ENCODE measurements at places on chromosomes 3 and 15.
A peak's percentile ranks its signal among the peaks of the same experiment; 100 is the strongest.

GRCh38 chr3:20353286-20353685, 167.3 kb upstream of the SGO1 start:
- DNase-seq: no peak

DNA sequence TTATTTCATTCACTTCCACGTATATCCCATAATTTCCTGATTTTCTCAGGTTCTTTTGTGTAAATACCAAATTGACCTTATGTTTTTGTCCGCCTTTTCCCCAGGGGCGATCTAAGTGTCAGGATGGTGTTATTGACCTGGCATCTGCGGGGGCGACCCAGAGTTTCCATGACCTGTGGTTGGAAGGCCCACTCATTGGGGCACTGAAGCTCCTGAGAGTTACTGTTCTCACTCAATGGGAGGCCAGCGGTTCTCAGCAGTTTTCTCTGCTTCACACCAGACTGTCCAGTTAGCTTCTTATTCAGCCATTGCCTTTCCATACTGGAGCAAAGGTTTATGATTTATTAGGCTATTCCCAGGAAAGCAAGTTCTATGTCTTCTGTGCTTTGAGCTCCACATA, 53.3 kb downstream of the B3GALNT1 start:
- DNase-seq: no peak

- DNase-seq: no peak
Observed at GRCh38 chr3:44090036-44090435, 151.7 kb upstream of the TOPAZ1 start.

GRCh38 chr3:72999951-73000350, 3.3 kb downstream of the PPP4R2 start:
- peak; percentile 16 for DNase-seq

- DNase-seq: no peak
Observed at GRCh38 chr3:59908701-59909100, 858.9 kb upstream of the CFAP20DC start.

- no peak for DNase-seq
Observed at GRCh38 chr3:182671942-182672341, 121.4 kb upstream of the ATP11B start.

DNA sequence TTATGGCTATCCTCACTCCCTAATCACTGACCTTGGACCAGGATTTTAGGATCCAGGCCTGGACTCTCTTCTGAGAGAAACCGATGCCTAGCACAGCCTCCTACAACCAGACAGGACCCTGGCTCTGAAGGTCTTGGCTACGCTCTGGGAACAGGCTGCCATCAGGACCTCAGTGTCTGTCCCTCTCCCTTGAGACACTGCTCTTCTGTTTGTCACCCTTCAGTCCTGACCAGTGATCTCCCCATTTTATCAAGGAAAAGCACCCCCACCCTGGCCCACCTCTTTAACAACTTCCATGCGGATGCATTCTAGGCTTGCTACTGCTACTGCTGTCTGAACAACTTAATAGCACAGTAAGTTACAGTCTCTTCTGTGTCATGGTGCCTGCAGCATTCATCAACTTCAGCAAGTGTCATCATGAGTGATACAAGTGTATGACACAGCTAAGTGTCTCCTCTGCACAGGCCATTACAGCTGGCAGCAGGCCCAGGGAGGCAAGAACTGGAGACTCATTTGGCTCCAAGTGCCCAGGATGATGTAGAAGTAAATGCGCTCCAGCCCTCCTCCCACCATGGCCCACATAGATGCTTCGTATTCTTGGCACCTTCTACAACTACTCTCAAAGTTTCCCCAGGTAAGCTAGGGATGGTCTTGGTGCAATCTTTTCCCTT, 302.4 kb downstream of the EPHB1 start:
- DNase-seq: no peak

- DNase-seq: no peak
Observed at GRCh38 chr3:33006081-33006480, 54.6 kb downstream of the CCR4 start.

- no peak for DNase-seq
Observed at GRCh38 chr3:66241466-66241865, 20.7 kb downstream of the SLC25A26 start.

DNA sequence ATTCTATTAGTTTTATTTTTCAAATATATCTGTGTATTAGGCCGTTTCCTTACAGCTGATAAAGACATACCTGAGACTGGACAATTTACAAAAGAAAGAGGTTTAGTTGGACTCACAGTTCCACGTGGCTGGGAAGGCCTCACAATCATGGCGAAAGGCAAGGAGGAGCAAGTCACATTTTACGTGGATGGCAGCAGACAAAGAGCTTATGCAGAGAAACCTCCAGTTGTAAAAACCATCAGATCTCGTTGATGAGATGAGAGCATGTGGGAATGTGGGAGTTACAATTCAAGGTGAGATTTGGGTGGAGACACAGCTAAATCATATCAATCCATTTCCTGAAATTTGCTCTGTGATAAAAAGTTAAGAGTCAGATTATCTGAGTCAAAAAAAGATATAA, 2.3 kb upstream of the GOLGA8A start:
- DNase-seq: no peak

GRCh38 chr3:55526332-55527030, 39.4 kb upstream of the WNT5A start:
- DNase-seq: no peak

DNA sequence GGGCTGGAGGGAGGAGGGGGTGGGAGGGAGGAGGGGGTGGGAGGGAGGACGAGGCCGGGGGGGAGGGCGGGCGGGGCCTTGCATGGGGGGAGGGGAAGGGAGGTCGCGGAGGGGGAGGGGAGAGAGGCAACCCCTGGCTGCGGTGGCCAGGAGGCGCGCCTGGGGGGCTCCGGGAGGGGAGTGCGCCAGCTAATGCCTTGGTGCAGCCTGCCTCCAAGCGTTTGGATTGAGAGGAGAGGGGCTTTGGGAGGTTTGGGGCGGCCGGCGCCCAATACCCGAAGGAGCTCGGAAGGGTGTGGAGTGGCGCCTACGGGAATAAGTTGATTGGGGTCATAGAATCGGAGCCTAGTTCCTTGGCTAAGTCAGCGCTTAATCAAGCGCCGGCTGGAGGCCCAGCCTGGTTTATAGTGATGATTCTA, 557 bp downstream of the TFG start:
- DNase-seq: peak; percentile 22

DNA sequence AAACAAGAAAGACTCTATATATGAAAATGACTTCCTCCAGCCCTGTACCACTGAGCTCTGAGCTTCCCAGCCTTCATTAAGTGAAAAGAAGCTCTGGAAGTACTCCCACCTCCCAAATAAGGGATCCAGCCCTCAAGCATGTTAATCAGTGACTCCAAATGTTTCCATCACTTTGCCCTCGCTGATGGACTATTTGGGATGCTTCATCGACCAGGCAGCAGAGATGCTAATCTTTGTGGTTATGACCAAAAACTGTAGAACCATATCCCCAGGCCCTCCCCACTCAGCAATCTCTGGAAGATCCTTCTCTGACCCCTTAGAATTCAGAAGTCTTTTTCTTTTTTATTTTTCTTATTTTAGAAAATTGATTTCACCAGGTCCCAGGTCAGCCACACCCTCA, 2.3 kb upstream of the CTDSPL start:
- DNase-seq: no peak

GRCh38 chr3:50050361-50050760, 38.4 kb upstream of the RBM5 start:
- no peak for DNase-seq

DNA sequence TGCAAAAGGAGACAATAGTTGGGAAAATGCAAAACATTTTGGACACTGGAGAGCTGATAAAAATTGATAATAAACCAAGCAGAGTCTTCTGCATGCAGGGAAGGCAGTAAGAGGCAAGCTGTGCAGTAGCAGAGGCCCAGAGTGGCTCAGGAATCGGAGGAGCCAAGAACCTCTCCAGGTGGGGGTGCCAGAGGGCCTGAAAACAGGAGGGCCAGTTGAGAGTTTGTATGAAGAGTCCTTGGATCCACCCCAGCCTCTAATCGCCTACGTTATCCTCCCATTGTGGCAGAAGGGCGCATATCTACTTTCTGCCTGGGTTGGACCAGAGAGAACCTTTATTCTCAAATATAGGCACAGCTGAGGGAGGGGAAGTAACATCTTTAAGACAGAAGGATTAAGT, 48.9 kb upstream of the RBP1 start:
- DNase-seq: no peak

GRCh38 chr15:48544778-48545177, 100.7 kb downstream of the FBN1 start:
- DNase-seq: no peak

GRCh38 chr3:73030073-73030597, 31.3 kb upstream of the EBLN2 start:
- DNase-seq: no peak

- no peak for DNase-seq
Observed at GRCh38 chr3:136270179-136270578, 20.0 kb downstream of the PCCB start.

- DNase-seq: no peak
Observed at GRCh38 chr3:133757701-133758567, 11.7 kb downstream of the TF start.

DNA sequence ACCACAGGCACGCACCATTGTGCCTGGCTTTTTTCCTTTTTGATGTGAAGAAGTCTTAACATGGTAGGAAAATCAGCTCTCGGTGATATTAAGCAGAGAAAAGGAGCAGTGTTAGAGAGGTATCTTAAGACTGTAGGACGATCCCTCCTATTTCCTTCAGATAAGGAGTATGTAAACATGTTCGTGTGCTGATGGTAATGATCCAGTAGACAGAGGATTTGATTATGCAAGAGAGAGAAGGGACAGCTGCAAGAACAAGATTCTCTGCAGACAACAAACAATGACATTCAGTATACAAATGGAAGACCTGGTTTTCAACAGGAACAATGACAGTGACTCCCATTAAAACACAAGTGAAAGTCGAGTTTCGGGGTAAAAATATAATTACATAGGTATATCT, 95.1 kb upstream of the MELTF start:
- DNase-seq: no peak

GRCh38 chr3:129952556-129953355, 21.8 kb upstream of the TRH start:
- DNase-seq: no peak

DNA sequence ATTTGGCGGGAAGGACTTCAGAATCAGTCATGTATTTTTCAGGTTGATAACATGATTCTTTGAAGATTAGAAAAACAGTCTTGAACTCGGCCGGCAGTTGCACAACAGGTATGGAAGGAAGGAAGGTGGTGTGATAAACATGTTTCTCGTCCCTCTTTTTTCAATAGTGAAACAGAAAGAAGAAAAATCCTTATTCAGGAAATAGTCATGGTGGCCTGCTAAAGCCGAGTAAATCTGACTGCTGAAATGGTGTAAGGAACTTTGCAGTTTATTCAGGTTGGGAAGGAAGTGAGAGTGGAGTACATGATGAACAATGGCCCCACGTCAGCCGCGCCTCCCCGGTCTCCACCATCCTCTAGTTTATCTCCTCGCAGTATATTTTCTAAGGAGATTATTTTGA, 6.7 kb downstream of the RASGRP1 start:
- DNase-seq: peak; percentile 29

- no peak for DNase-seq
Observed at GRCh38 chr3:194286375-194287146, 64.6 kb downstream of the CPN2 start.

DNA sequence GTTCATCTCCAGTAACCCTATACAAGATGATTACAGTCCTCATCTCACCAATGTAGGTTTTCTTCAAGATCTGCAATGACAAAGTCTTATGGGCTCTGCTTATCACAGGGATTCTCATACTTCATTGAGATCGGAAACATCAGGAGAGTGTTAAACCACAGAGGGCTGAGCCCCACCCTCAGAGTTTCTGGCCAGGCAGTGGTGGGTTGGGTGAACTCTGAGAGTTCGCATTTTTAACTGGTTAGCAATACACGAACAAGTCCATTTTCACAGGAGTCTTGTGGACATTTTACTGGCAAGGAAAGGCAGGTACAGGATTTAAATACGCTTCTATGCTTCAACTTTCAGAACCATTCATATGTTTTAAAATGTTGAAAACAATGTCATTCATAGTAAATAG, 366.7 kb upstream of the ROBO2 start:
- DNase-seq: no peak

GRCh38 chr3:33525232-33525631, 85.0 kb upstream of the UBP1 start:
- DNase-seq: no peak

GRCh38 chr3:8882642-8883041, 80.6 kb downstream of the RAD18 start:
- DNase-seq: no peak

GRCh38 chr3:171966533-171967136, 72.7 kb upstream of the FNDC3B start:
- DNase-seq: no peak

- no peak for DNase-seq
Observed at GRCh38 chr3:186854146-186854545, 11.6 kb downstream of the ADIPOQ start.
